ENCODE measurements at places on chromosomes 1 and 21.

DNA sequence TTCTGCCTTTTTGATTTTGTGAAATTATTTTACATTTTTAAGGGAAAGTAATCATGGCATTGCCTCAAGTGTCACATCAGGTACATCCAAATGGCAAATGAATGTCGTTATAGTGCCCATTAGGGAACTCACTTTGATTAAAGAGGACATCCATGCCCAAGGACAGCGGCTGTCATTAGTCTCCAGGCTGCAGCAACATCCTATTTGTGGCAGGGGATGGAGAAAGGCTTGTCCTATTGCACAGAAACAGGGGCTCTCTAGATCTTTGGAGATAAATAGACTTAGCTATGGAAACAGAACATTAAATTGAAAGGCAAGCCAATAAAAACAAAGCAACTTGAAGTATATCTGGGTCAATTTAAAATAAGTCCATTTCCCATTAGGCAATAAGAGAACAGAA, 439.3 kb downstream of the NEGR1 start:
- DNase-seq: no peak

GRCh38 chr1:182783068-182783467, 6.5 kb upstream of the NPL start:
- no peak for DNase-seq

GRCh38 chr1:239765163-239765562, 326.5 kb upstream of the FMN2 start:
- DNase-seq: no peak

GRCh38 chr1:63917571-63918417, 144.0 kb downstream of the ROR1 start:
- no peak for DNase-seq

GRCh38 chr1:117231748-117232373, 21.1 kb upstream of the VTCN1 start:
- DNase-seq: no peak

DNA sequence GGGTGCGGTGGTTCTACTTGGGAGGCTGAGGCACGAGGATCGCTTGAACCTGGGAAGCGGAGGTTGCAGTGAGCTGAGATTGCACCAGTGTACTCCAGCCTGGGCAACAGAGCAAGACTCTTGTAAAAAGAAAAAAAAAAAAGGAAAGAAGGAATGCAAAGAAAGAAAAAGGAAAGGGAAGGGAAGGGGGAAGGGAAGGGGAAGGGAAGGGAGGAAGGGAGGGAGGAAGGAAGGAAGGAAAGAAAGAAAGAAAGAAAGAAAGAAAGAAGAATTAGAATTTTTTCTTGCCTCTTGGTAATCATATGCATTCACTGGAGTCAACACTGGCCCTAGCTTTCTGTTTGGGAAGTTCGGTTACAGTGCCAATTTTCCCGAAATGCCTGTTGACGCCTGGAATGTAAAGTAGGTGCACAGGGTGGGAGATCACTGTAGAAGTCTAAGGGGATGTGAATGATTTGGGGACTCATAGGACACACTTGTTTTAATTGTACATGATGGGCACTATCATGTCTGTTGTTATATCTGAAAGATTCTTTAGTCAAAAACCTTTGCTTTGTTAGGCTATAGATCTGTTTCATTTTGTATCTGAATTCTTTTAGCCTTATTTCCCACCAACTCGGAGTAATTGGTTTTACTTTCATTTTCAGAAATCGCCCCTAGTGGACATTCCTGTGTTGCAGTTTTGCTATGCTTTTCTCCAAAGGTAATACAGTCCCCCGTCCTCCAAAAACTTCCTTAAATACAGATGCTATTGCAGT, 59.8 kb upstream of the MORC3 start:
- DNase-seq: no peak

DNA sequence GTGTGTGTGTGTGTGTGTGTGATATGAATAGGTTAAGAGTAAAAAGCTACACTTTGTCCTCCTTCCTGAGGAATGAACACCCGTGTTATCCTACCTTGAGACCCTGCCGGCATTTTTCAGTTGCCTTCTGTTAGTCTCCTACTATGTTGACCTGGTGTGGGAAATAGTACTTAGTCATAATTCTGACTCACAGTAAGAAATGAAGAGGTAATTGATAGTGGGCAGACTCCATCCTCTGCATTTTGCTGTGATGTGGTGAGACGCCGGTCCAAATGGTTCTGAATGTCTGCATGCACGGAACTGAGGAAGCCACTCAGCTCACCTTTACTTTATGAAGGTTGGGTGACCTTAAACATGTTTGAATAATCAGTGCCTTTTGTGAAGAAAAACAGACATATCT, 12.6 kb downstream of the CD101 start:
- DNase-seq: no peak

DNA sequence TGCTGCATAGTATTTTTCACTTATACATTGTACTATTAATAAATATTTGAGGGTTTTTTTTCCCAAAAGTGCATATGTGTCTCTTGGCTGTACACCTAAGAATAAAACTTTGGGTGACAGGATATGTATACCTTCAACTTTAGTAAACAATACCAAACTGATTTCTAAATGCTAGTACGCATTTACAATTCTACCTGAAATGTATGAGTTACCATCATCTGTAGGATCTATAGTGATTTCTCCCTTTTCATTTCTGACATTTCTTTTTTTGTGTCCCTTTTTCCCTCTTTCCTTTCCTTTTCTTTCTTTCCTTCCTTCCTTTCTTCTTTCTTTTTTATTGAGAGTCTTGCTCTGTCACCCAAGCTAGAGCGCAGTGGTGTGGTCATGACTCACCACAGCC, 16.7 kb upstream of the BMP8B start:
- no peak for DNase-seq

GRCh38 chr1:180953291-180954004, 40.8 kb downstream of the KIAA1614 start:
- no peak for DNase-seq

- no peak for DNase-seq
Observed at GRCh38 chr1:222787729-222788128, 27.1 kb upstream of the DISP1 start.

DNA sequence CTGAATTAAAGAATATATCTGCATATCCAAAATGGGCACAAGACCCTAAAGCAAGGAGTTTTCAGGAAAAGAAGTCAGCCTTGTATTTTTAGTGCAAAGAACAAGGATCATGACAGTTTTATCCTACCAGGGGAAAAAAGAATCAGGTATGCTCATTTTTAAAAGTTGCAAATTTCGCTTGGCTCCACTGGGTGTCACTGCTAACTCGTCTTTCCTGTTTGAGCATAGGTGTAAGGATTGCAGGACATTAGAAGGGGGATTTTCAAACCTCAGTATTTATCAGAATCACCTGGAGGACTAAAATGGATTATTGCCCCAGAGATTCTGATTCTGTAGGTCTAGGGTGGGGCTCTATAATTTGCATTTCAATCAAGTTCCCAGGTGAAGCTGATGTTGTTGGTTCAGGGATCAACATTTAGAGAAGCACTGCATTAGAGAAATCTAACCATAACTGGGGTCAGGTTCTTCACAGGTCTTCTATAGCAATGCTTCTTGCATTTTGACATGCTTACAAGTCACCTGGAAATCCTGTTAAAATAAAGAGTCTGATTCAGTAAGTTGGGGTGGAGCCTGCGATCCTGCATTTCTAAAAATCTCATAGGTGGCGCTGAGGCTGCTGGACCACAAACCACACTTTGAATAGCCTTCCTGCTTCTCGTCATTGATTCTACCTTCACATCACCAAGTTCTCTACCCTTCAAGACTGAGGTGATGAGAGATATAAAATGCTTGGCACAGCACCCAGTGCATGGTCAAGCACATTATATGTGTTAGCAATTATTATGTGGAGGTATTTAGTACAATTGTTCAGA, 39.6 kb downstream of the NUF2 start:
- no peak for DNase-seq

DNA sequence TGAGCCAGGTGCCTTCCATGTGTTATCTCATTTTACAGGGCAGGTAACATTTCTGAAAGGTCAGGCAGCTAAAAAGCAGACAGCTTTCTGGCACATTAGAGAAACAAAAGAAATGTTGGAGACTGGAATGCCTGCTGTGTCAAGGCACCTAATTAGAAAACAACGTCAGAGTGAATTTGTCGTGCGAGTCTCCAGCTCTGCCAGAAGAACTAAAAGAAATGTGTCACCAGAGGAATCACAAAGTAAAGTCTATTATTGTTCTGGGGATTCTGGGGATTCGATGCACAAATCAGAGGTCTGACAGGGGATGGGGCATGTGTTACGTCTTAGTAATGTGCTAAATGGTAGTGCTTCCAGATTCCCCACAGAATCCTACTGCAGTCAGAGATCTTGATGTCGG, 89.3 kb downstream of the EDEM3 start:
- DNase-seq: no peak

DNA sequence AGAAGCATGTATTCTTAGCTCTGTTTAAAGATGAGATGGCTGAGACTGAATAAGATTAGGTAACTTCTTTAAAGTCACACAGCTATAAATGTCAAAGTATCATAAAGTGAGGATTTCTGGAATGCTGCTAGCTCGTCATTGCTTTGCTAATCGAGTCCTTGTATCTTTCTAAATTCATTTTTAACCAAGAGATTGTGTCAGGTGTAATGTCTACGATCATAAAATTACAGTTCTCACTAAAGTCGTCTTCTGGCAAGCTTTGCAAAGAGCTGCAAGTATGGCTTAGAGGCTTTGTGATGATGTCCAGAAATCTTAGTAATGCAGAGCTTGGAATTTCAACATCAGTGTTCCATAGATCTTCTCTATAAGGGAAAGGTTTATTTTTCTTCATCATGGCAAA, 569.8 kb downstream of the LMO4 start:
- DNase-seq: no peak

- no peak for DNase-seq
Observed at GRCh38 chr1:11691302-11691914, at the start of gene DRAXIN. Gene DRAXIN, plus strand, starts transcription at chr1:11691710. Its CDS starts 14,549 bp downstream, at chr1:11706259.

DNA sequence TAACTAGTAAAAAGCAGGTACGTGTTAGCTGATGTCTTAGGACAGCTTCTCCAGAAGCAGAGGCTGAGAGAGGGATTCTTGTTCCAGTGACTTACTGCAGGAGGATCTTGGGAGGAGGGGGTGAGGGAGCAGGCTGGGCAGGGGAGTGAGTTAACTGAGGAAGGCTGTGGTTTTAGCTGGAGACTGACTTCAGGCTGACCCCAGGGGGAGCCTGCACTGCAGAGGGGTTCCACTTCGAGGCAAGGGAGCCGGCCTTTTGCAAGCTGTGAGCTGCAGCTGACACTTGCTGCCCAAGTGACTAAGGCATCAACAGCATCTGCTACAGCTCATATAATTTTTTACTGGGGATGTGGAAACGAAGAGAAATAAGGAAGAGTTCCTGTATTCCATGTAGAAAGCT, 50.4 kb upstream of the SOD1 start:
- DNase-seq: no peak

DNA sequence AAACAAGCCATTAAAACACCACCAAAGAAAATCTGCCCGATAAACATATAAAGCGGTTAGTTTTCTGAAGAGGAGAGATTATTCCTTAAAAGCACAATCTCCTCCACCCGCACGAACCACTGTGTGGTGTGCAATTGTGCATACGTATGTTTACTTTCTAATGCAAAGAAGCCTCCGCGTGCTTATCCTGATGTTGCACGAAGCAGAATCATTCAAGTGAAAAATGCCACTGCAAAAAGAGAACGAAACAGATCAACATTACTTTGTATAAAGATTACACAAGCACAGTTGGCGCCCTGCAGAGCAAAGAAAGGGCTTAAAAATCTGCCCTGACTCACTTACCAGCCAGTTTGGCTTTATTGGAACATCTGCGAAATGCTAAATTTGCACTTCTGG, 166.8 kb downstream of the ZNF281 start:
- no peak for DNase-seq

DNA sequence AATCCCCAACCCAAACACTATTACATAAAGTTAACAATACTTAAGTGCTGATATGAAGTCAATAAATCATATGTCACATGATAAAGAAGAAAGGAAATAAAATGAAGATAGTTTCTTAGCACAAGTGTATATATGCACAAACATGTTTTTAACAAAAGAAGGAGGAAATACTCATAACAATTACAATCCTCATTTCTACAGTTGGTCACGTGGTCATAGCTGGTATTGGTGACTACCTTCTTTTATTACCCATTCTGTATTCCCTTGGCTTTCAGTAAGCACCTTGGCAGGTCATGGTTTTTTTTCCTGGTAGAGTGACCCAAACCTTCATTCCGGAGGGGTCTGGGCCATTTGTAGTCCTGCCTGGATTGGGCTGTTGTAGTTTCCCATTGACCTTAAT, 137.1 kb upstream of the KCND3 start:
- DNase-seq: no peak

GRCh38 chr1:26293911-26294463, 12.4 kb downstream of the UBXN11 start:
- DNase-seq: no peak

DNA sequence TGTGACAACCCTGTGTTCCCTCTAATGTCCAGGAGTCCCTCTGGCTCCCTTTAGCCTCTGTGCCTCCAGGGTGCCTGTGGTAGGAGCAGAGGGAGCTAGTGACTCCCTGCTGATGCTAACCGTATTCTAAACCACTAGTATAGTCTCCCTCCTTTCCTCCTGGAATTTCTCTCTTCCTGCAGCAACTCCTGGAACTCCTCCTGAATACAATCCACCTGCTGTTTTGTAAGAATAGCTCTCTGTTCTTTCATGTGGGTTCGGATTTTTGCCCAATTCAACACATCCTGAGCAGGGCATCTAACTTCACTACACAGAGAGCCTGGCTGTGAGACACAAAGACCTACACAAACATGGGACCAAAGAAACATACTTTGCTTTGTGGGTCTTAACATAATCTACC, 107.9 kb downstream of the RUNX1 start:
- no peak for DNase-seq

DNA sequence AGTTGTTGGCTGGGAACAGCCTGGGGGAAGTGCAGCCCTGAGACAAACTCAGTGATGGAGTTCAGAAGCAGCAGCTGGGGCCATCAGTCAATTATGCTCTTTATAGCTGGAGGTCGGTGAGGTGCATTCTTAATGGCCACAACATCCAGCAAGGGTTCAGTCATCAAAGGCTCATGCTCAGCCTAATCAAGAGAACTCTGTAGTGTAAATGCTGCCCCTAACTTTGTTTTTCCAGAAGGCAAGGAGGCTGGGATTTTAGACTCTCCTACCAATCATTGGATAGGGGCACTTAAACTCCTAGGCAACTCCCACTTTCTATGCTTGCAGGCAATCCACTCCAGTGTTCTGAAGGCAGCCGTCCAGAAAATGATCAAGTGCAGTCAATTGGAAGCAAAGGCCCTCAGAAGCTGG, 15.0 kb upstream of the RGS4 start:
- DNase-seq: no peak

DNA sequence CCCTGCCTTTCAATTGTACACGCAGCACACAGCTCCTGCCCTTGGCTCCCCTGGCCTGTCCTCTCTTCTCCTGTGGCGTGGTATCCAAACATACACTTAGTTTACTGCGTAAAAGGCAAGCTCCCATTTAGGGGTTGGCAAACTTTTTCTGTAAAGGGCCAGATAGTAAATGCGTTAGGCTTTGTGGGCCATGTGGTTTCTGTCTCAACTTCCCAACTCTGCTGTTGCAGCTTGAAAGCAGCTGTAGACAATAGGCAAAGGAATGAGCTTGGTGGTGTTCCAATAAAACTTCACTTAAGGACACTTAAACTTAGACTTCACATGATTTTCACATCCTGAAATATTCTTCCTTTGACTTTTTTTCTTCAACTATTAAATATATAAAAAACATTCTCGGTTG, 63.3 kb downstream of the RHOU start:
- no peak for DNase-seq

Measured in esophagus squamous epithelium (tissue), 5 donors.